ENCODE measurements at places on chromosomes 1 and 21. TPM values are rescaled to one million over a fixed set of nuclear protein-coding genes. Genes with fewer than 3 reads are reported as not detected.

DNA sequence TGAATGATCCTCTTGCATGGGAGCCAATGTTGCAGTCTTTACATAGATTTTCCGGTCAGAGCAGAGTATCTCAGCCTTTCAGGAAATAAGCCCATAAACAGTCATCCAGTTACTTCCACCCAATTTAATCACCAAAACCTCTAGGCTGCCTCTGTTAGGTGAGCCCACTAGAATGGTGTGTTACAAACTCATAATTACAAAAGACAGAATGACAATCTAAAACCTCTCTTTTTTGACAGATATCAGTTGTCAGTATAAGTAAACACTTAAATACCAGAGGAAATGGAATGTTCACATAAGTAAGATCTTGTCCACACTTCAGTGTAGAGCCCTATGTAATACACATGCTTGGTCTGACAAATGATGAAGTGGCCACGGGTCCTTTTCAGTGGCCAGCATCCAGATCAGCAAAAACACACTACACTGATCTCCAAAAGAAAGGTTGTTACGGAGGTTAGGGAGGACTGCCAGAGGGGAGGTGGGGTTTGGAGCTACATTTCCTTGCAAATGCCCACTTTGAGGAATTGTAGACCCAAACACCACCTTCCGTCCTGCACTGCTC lies 71.3 kb upstream of the FBXO28 start:
- no peak for DNase-seq

DNA sequence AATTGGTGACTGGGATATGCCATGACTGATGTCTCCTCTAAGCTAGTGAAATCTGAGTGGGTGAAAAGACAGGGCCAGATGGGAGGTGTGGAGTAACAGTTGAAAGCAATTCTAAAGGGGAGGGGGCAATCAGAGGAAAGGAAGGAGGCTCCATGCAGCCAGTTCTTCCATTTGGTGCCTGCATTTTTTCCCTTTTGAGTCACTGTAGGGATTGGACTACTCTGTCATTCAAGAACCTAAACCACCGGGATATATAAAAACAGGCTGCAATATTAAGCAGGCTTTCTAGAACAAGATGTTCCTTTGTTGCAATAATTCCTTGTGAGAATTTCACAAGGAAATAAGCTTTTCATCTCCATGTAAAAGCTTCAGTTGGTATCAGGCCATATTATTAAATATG lies 18.3 kb downstream of the CLIC6 start:
- DNase-seq: no peak

GRCh38 chr21:36847189-36847588 lies 119.3 kb downstream of the HLCS start:
- no peak for DNase-seq

BRDT gene
- under 0.01 TPM for total RNA-seq

Data from thymus (tissue), 14 donors.